ENCODE measurements at places on chromosomes 4 and X.

DNA sequence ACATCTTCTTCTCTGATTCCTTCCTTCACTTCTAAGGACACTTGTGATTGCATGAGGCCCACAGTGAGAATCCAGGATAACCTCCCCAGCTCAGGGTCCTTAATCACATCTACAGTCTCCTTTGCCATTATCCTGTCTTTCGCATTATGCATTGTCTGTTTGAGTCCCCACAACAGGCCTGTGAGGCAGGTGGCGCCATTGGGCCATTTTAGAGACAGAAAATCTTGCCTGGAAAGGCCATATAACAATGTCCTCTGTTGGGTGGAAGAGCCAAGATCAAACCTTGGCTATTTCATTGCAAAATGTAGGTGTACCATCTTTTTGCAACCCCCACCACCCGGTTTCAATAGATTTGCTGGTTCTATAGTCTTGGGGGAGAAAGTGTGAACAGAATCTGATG, 11.8 kb upstream of the DCUN1D4 start:
- DNase-seq: no peak

DNA sequence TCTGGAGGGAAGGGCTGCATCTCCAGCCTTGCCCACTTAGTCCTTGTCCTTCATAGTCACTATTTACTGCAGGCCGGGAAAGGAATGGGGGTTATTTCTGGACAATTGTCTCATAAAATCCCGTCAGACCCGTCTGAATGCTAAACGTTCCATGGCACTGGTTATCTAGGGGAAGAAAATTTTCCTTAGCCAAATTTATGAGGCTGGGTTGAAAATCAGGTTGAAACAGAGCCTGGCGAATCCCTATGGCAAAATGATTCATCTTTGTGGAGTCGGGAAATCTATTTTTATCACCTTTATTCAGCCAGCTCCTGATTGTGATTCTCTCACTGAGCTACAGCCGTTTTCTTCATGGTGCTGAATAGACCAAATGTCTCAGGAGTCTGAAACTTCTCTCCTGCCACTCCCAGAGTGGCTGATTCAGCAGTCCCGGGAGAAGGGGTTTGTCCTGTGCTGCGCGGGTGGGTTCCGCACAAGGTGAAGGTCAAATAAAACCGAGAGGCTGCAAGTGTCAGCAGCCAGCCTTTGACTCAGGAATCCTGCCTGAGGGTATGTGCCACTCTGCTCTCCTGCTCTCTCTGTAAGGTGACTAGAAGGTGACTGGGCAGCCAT, 1.0 kb downstream of the LIMCH1 start:
- DNase-seq: no peak

DNA sequence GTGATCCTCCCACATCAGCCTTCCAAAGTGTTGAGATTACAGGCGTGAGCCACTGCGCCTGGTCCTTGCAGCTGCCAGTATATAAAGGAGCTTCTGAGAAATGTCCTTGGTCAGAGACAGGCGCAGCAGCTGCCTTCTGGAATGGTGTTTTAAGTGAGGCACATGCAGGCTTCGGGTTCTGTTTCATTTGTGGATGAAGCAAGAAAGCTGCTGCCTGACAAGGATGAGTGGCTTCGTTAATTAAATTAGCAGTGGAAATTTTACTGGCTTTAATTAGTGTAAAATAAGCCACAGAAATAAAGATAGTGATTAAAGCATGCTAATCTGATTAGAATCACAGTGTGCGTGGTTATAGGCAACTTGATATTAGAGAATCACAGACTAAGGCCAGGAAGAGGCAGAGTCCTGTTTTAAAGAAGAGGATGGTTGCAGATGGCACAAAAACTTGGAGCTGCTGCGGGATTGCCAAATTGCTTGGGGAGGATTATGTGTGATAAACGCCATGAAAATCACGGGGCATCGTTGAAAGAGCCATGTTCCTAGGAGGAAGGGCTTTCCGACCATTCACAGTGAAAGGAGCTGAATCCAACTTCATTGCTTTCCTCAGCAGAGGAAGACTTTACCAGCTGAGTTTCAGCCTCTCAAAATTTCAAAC, 348.4 kb upstream of the FAT1 start:
- no peak for DNase-seq

DNA sequence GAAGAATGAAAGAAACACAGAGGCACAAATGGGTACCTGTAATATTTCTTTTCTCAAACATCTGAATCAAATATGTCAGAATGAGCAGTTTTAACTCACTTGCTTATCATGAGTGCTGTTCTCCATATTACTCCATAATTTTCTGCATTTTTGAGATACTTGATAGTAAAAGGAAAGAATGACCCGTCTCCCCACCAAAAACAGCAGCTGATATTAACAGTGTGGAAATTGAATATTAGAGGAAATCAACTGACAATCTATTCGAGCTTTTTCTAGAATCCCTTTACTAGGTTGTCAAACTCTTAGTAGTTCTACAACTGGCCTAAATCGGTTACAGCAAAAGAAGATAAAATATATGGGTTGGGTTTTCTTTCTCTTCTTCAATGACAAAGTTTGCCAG, 49.9 kb upstream of the HELT start:
- no peak for DNase-seq

- no peak for DNase-seq
These were observed 136.4 kb downstream of the TRIML1 start for GRCh38 chr4:188275686-188276085.

GRCh38 chrX:11188664-11189063, 77.5 kb downstream of the HCCS start:
- no peak for DNase-seq

GRCh38 chrX:68596871-68597270, 50.6 kb upstream of the STARD8 start:
- DNase-seq: no peak

DNA sequence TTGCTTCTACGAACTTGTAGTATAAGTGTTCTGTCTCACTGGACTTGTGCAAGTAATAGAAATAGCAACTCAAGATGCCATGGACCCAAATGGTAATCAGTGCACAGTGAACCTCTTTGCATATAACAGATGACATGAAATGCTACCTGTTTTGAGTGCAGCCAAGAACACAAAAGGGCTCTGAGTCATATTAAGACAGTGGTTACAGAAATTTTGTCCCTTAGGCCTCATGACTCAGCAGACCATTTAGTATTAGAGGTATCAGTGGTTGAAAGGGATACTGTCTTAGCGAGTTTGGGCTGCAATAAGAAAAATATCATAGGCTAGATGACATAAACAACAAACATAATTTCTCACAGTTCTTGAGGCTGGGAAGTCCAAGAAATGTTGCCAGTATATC, 502.9 kb upstream of the PCDH10 start:
- DNase-seq: no peak

- no peak for DNase-seq
These were observed 21.9 kb downstream of the REELD1 start for GRCh38 chr4:146236216-146236615.

GRCh38 chrX:30008031-30008430, 207.3 kb upstream of the MAGEB2 start:
- DNase-seq: no peak

- no peak for DNase-seq
These were observed 69.4 kb upstream of the ACSL1 start for GRCh38 chr4:184895012-184895695.

GRCh38 chr4:59671037-59671436, 1529.1 kb upstream of the ADGRL3 start:
- no peak for DNase-seq

- no peak for DNase-seq
These were observed 84.0 kb downstream of the CCSER1 start for GRCh38 chr4:90211174-90211573.

DNA sequence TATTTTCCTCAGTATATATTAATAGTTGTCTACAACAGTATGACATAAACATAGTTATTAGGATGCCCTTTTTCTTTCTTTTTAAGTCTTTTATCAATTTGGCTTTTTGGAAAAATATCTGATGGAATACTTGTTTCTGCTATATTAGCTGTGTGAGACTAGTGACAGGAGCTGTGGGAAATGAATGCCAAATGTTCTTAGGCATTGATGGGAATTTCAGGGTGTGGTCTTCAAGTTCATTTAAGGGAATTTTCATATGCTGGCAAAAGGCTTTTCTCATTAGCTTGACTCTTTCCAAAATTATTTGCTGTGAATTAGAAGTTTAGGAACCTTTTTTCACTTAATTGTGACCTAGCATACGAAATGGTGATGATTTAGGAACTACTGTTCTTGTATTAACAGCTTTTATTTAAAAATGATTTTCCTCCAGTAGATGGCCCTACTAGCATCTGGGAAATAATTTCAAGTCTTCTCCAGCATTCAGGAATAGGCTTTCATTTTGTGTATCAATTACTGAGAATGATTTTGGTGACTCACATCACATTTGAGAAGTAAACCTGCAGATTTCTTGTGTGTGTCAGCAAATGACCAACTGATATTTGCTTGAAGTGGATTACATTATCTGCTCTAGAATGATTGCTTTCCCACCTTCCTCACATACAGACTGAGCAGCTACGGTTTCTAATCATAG, 70.9 kb downstream of the HTT start:
- no peak for DNase-seq

DNA sequence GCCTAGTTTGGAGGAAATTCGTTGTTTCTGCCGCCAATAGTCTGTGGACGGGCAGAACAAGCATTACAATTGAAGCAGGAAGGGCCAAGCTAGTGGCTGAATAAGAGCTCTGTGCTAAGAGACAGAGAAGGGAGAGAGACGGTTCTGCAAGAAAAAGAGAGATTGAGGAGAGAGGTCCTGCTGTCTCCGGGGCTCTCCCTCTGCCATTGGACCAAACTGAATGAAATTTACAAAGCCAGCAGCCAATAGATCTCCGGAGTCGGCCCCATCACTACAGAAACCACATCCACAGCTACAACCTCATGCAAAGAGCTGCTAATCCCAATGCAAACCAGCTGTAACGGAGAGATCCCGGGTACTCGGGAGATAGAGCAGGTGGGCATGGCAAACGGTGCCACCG, at the start of gene NLGN4X:
Gene NLGN4X (minus strand): TSS at position 148 of the 400 bp plus-strand sequence. CDS start 77,401 bp downstream, outside the sequence.
- DNase-seq: no peak

GRCh38 chr4:20624793-20625374, 75.4 kb upstream of the PACRGL start:
- no peak for DNase-seq

GRCh38 chr4:101953949-101954348, 163.4 kb downstream of the BANK1 start:
- DNase-seq: no peak
